ENCODE measurements at places on chromosomes 12 and 14.
A peak's percentile ranks its signal among the peaks of the same experiment; 100 is the strongest.

DNA sequence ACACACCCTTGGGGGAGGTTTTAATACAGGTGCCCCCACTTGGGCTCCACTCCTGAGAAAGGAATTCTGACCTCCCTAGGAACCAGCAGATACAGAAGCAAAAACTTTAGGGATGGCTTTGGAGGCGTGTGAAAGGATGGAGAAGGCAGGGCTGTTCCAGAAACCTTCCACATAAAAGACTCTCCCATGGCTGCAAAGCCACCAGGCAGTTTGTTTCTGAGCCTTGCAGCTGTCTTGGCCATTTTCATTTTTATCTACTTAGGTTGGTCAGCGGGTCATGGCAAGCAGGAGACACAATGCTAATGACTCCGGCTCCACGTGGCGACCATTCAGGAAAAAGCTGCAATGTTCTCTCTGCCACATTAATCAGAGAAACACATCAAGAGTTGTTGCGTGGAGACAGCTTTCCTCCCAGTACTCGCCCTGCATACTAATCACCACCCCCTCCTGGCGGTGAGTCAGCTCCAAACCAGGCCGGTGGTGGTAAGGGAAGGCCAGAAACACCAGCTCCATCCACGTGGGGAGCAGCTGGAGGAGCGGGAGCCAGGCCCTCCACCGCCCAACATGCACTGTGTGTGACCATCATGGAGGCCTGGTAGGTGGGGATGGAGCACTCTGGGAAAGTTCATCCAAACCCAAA is 30.9 kb upstream of the IRF2BPL start:
- DNase-seq: peak; percentile 87

DNA sequence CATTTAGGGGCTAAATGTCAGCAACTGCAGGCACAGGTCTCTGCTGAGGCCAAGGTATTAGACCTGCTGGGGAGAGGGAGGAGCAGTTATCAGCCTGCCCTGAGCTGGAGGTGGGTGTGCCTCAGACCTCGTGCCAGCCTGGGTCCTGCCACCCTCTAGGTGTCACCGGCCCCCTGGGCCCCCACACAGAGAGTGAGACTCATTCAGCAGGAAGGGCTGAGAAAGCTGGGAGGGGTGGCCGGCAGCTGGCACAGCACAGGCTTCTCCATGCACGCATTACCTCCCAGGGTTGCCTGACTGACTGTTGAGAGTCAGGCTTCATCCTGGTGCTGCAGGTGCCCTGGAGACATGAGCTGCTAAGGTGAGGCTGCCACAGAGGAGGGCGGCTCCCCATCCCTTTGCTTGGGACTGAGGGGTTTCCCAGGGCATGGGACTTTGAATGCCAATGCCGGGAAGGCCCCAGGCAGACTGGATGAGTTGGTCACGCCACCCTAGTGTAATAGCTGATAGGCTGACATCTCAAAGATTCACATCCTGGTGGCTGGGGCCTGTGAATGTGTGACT is 75.3 kb upstream of the C14orf180 start:
- no peak for DNase-seq

- DNase-seq: no peak
These were observed 16.7 kb downstream of the HMGA2 start for GRCh38 chr12:65840793-65841670.

DNA sequence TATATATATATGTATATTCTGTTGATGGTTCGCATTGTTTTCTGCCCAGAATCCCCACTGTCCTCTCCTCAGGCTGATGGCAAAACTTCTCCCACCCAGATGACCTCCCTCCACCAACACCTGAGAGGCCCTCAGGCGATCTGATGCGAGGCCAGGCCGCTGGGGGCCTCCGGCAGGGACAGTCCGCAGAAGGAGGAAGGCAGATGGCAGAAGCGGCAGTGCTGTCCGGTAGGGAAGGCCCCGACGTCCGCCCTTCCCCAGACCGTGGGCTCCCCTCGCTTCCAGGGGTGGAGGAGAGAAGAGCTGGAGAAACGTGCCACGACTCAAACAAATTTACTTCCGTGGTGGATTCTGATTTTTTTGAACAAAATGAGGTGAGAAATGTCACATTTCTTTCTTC is 178.3 kb upstream of the RGS6 start:
- no peak for DNase-seq

GRCh38 chr14:50109342-50109741 is 7.0 kb downstream of the VCPKMT start:
- DNase-seq: peak; percentile 40

- DNase-seq: no peak
These were observed 56.5 kb upstream of the RIN3 start for GRCh38 chr14:92457016-92457565.

DNA sequence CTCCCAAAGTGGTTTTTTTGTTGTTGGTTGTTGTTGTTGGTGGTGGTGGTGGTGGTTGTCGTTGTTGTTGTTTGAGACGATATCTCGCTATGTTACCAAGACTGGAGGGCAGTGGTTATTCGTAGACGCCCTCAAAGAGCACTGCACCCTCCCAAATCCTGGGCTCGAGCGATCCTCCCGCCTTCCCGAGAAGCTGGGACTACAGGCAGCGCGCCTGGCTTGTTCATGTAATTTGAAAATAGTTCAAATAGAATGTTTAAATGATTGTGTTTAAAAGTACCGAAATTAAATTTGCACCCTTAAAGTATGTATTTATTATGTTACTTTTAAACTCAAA is 439 bp upstream of the ANAPC5 start:
- DNase-seq: no peak

GRCh38 chr12:80189241-80189640 is 89.9 kb downstream of the OTOGL start:
- DNase-seq: peak; percentile 53

DNA sequence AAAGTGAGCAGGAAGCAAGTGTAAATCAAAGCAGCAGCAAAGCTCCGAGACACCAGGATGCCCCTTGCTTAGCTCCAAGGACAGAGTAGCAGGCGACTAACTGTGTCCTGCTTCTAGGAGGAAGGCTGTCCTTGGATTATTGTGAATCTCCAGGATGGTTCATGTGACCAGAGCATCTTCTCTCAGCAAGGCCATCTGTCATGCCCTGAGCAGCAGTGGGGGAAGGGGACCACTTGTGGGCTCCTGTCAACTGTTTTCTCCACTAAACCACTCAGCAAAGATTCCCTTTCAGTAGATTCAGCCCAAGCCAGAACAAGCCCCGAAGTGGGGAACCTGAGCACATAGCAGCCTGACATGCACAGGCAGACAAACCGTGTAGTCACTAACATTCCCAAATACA is 19.4 kb downstream of the MAP3K9 start:
- no peak for DNase-seq

DNA sequence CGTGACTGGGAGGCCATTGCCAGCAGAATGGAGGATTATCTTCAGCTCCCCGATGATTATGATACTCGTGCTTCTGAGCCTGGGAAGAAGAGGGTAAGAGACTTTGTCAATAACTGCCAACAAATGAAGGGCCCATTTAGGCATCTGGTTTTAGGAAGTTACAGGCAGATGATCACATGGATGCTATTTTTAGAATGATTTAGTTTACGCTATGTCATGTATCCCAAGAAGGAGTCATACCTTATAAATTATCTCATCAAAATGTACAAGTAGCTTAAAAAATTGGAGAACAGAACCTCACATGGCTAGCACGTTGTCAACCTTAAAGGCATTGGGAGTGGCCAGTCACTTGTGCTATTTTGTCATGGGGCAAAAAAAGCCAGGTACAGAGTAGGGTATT is 46.7 kb downstream of the PROX2 start:
- DNase-seq: no peak

GRCh38 chr12:599756-600155 is 63.5 kb downstream of the NINJ2 start:
- no peak for DNase-seq

DNA sequence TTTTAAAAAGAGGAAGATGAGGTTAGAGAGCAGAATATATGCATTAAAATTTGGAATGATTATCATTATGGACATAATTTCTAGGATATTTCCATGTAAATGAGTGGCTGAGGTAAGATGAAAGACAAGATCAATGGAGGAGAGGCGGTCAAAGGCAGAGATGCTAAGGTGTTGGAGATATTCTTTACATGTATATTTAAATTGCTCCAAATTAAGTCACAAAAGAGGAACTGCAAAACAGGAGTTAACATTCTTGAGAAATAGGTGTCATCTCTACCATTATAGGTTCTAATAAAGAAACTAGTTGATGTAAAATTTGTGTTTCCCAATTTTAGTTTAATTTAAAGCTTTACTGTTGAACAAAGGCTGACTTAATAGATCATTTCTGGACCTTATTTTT is 268.5 kb upstream of the PPFIA2 start:
- DNase-seq: no peak

DNA sequence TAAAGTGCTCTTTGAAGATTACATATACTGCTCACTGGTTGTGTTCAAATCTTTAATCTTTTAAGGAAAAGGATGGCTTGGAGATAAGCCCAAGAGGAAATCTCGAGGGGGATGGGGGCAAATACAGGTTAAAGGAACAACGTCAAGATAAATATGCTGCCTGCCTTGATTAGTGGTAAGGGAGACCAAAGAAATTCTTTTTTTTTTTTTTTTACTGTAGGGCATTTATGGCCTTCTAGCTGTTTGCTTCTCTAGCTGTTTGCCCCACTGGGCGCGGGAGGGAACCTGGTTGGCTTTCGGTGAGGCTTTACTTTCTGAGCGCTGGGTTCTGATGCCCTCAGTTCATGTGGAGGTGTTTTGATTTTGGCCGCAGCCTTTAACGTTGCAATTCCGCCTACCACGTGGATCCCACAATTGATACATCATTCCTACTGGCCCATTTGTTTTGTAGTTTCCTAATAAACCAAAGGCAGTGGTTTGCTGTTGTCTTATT is 5.7 kb downstream of the CCND2 start:
- DNase-seq: no peak

DNA sequence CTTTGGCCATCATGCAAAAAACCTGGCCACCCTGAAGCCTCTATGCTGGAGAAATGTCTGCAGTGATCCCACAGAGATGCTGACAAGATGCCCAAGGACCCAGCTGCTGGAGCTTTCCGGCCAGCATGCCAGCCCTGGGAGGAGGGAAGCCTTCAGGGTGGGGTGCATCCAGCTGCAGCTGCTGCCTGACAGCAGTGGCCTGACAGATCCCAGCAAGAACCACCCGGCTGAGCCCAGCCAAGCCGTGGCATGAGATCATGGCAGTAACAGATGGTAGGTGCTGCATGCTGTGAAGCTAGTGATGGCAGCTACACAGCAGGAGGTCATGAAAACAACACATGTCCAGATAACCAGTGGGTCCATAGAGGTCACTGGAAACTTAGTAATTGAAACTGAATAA is 13.8 kb downstream of the CLBA1 start:
- no peak for DNase-seq

- DNase-seq: no peak
These were observed 1.1 kb downstream of the DCTN2 start for GRCh38 chr12:57545809-57546437.

DNA sequence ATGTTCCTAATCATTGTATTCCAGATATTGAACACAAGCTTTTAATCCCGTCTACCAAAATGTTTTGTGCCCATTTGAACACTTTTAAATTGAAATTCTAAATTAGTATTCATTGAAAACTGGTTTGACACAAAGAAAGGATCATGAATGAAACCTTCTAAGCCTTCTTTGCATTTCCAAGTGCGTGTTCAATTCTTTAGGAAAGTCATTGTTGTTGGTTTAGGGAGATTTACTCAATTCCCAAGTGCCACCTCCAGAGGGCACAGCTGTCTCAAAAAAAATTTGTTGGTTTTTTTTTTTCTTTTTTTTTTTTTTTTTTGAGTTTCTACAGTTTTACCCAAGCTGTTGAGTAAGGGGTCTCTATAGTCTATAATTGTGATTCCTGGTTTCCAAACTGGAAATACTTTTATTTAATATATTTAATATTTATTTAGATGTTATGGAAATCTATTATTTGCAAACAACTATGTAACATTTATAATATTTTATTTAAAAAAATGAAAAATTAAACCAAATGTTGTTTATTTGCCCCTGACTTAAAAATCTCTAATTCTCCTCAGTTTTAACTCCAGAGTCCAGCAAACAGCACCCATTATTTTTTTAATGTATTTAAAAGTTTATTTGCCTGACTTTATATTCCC is 79.9 kb downstream of the NEDD1 start:
- DNase-seq: peak; percentile 55

GRCh38 chr12:8991371-8992345 is 2.3 kb downstream of the KLRG1 start:
- DNase-seq: no peak

DNA sequence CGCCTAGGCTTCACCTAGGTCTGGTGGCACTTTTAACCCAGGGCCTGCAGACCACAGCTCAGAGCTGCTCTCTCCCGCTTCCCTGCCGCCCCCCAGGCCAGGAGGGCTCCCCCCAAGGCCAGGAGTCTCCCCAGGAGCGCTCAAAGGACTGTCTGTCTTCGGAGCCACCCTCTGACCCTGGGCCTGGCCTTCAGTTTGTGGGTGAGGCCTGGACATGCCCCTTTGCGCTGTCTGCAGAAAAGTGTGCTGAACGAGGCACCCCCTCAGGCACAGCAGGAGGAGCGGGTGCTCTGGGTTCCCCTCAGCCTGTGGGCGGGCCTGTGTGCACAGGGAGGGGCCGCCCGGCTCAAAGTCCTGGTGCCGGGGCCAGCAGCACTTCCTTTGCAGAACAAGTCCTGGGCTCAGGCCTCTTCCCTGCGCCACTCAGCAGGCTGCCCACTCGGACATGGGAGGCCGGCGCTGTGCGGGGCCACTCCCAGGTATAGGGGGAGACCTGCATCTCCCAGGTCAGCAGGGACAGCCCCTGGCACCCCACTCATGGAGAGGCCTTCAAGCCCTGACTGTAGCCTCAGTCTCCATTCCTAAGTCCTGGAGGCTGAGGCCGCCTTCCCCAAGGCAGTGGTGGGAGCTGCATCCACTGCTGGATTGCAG is 14.3 kb downstream of the DEGS2 start:
- no peak for DNase-seq

DNA sequence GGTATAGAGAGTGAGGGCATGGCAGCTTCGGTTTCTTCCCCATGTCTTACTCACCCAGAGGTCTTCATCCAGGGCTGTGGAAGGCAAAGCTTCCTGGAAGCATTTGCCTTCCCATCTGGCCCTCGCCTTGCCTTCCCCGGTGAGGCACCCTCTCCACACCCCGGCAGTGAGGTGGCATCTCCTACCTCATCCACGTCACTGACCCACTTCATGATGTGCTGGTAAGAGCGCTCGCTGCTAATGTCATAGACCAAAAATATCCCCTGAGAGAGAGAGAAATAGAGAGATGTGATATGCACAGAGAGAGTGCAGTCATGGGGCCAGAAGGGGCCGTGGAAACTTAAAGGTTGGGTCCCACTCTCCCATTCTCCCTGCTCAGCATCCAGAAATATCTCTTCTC is 8.3 kb upstream of the GPX2 start:
- no peak for DNase-seq

- DNase-seq: no peak
These were observed 1081.5 kb downstream of the VRK1 start for GRCh38 chr14:97878727-97879126.

DNA sequence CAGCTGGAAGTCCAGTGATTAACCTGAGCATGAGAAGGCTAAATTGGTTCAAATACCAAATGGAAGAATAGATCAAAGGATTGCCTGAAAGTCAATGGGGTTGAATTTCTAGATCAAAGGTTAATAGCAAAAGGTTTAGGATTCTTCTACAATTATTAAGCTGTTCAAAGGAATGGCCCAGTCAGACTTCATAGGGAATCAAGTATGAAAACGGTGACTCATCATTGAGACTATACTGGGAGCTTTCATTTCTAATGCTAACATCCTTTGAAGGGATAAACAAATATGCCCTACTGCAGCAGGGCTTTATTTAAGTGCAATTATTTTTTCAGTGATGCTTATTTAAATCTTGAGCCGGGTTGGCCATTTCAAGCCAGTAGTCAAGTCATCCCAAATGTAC is 152.8 kb downstream of the RIMBP2 start:
- no peak for DNase-seq

- DNase-seq: no peak
These were observed 71.0 kb downstream of the PLEKHG3 start for GRCh38 chr14:64775081-64775777.

All from cardiac fibroblast (primary cell).